8988T (cell line): ENCODE measurements at places on chromosomes 3 and 15.

GRCh38 chr3:134600206-134600605 lies 50.6 kb downstream of the KY start:
- no peak for DNase-seq

DNA sequence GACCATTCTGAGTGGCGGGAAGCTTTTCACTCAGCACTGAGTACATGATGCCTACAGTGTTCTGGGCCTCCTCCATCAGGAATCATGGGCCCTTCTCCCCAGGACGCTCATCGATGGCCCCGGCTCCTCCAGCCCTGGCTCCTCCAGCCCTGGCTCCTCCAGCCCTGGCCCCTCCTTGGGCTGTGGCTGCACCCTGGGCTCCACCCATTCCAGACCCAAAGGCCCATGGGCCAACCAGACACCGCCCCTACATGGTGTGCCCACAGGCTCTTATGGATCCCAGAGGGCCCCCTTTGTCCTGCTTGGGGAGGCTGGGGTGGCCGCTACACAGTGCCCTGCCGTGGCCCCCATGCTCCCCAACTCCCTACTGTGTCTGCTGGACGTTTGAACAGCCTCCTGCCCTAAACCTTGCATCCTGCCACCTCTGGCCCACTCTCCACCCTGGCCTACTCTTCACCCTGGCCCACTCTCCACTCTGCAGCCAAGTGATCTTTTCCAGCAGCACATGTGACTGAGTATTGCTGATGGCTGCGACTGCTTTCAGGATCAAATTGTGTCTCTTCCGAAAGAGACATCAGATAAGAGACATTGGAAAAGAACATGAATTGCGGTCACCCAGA lies 57.9 kb downstream of the APBA2 start:
- no peak for DNase-seq

DNA sequence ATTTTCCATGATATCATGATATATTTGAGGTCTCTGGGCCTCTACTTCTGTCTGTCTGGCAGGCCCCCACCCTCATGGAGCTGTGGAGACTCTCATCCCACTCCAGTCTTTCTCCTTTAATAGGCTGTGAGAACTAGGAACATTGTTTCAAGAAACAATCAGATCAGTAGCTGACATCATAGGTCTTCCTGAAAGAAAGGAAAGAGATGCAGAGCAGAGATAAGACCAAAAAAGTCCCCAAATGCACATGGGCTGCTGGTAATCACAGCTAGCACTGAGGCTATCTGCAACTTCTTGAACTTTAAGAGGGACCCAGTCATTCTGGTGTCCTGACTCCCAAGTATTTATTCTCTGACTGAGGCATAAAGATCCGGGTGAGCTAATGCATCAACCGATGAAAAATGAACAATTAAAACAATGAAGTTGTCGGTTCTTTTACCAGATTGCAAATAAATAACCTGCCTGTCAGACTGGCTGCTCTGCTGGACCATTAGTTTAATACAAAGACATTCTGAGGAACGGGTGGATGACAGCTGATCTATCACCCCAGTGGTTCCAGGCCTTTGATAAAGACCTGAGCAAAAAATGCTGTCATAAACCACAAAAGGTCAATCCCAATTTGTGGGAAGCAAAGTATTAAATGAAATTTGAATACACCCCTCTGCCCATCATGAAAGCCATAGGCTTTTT lies 780.8 kb upstream of the GOLIM4 start:
- DNase-seq, result no peak

DNA sequence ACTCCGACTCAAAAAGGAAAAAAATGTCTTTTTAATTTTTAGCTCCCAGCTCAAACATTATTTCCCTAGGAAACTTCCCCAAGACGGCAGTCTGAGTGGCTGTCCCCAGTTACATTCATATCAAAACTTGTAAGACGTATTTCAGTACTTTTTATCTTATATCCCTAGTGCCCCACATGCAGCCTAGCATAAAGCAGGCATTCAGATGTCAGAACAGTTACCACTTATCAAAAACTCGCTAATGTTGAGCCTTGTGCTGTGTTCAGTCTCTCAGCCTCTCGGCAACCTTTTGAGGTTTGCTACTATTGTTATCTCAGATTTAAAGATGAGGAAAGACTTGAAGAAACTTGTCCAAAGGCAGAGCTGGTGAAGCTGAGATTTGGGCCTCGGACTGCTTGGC lies 6.6 kb upstream of the SELENOS start:
- DNase-seq, result no peak
